ENCODE measurements at places on chromosomes 4 and X. TPM values are rescaled to one million over a fixed set of nuclear protein-coding genes. Genes with fewer than 3 reads are reported as not detected.

Gene CYP2U1
- total RNA-seq = 5.2 TPM

Gene TASL
- not detected for total RNA-seq

Gene BOD1L1
- total RNA-seq = 32.0 TPM

Gene GABRB1
- not detected for total RNA-seq

Gene MAGEA3
- not detected for total RNA-seq

Gene RAB40A
- total RNA-seq = not detected

Gene DCLK2
- 2.2 TPM for total RNA-seq

Gene HS3ST1
- 0.56 TPM for total RNA-seq

Gene CAPN6
- not detected for total RNA-seq

Gene IDH3G
- total RNA-seq = 54.2 TPM

Gene SFRP2
- not detected for total RNA-seq

Gene ERCC6L
- total RNA-seq = 4.2 TPM

Gene AP1S2
- 71.8 TPM for total RNA-seq

Gene GABRQ
- total RNA-seq = not detected

Gene NAA11
- total RNA-seq = not detected

Gene RBMXL3
- not detected for total RNA-seq

Gene LRP2BP
- total RNA-seq = 0.45 TPM

Gene PNMA6F
- not detected for total RNA-seq

Gene MAGEB10
- total RNA-seq = not detected

Gene SUPT20HL1
- total RNA-seq = not detected

Gene RENBP
- 2.1 TPM for total RNA-seq

Gene NEUROG2
- total RNA-seq = not detected

Gene C4orf36
- total RNA-seq = not detected

Gene IL2
- total RNA-seq = not detected
